ENCODE measurements at places on chromosomes 7 and 10.

DNA sequence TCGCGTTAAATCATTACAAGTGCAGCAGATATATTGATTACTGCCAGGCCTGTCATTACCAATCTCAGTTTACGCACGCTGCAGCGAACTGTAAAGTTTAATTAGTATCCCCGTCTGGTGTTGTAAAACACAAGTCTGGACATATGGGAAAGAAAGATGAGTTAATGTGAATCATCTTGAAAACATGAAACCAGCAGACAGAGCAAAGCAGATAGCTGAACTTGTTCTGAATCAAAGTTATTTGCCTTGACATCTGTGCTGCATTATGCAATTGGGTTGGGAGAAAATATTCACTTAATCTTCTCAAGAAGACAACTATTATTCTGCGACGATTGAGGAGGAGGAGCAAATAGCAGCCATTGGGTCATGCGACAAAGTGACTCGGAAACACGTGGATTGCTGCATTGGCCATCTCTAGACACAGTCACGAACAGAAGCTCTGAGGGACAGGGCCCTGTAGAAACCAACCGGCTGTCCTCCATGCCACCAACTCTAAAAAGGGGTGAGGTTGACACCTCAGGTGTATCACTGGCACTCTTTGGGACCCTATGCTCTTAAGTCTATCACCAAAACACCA, 156.3 kb upstream of the C7orf33 start:
- DNase-seq, result no peak

GRCh38 chr10:96053985-96054384, 10.6 kb downstream of the CCNJ start:
- no peak for DNase-seq

DNA sequence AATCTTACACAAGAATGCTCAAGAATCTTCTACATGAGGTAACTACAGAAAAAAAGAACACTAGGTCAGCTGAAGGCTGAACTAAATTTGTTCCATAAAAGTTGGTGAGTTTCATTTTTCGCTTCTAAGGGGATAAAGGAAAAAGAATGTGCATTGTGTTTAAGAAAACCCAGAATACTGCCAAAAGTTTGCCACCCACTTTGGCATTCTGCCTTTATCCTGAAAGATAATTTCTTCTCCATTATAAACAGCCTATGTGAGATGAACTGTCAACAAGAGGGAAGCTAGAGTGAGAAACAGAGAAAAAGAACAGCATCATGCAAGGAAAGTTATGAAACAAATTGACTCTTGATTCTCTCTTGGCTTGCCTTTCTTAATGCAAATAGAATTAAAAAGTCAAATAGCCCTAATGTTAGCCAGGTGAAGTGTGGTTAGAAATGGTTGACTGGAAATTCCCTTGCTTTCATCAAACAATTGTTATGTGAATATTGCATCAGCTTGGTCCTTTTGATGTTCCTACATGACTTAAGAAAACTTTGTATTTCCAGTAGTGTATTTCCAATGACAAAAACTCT, 25.8 kb downstream of the STEAP1 start:
- no peak for DNase-seq

- no peak for DNase-seq
Observed at GRCh38 chr7:42002654-42003053, 234.4 kb downstream of the GLI3 start.

DNA sequence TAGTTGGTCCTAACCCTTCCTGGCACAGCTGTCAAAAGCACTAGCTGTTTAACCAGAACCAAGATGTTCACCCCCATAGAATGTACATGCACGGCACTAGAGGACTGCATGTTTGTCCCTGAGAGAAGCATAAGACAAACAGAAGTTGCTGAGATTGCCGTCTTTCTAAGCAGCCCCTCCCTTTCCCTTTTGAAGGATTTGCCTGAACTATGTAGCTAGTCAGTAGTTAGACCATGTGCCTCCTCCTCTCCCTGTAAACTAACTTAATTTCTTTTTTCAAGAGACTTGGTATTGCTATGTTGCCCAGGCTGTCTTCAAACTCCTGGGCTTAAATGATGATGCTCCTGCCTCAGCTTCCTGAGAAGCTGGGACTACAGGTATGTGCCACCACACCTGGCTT, 40.7 kb downstream of the TBC1D12 start:
- DNase-seq, result no peak

- DNase-seq, result no peak
Observed at GRCh38 chr7:200704-201103, 8.3 kb downstream of the FAM20C start.

DNA sequence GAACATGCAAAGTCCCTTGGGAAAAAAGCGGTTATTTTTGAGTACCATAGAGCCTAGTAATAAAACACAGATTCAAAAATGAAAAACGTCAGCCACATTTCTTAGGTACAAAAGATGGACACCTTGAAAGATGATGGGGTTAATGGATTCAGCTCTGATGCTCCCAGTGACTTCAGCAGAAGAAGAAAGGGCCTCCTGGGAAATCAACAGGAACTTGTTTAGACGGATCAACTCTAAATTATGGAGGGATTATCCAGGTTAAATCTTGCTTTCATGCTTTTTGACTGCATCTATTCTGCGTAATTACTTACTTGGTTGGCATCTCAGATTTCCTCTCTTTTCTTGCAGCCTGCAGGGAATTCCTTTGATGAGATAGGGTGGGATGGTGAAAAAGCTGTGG, 82.5 kb downstream of the TMEM178B start:
- no peak for DNase-seq

GRCh38 chr10:4181081-4181480, 396.1 kb upstream of the KLF6 start:
- DNase-seq, result no peak

GRCh38 chr7:25084821-25085220, 40.2 kb downstream of the CYCS start:
- DNase-seq, result no peak

DNA sequence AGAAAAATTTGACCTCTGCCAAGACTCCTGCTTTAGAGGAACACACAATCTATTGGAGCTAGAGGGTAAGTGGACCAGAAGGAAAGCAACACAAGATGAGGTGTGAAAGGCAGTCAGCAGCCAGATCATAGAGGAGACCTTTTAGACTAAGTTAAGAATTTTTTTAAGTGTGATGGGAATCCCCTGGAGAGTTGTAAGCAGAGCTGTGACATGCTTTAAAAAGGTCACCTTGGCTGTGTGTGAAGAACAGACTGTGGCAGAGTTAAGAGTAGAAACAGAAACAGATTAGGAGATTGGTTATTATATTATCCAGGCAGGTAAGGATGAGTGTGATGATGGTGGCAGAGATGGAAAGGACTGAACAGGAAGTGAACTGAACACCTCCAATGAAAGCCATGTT, 23.5 kb downstream of the CPEB3 start:
- DNase-seq, result no peak

- no peak for DNase-seq
Observed at GRCh38 chr10:103969436-103969835, 2.5 kb downstream of the SLK start.

DNA sequence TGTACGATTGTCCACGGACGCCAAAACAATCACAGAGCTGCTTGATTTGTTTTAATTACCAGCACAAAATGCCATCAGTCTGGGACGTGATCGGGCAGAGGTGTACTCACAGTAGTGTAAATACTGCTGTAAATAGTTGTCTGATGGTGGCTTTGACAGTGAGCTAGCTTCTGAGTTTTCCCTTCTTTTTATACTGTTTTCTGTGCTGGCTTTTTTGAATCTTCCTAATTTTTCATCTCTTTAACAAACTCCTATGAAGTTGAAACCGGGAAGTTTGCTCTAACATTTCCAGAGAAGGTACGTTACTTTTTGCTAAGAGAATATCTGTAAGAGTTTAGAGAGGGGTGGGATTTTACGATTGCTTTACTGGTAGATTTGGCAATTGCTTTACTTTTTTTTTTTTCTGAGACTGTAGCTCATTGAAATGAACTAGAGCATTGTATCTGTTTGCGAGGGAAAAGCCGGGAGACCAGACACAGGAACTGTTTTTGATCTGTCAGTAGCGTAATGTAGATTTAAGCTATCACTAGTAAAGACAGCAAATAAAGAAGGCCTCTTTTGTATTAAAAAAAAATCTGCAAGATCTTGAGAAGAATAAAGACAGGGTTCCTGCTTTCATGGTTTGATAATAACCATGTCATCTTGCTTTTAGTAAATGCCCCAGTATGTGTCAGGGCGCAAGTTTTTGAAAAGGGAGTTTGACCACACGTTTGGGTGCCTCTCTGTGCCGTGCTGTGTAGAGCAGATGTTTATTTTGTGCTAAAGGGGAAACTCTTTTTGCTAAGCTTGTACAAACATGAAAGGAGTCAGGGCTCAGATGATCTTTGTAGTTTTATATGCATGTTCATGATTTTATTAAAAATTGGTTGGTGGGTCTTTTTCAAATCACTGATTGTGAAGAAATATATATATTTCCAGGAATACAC, 712 bp downstream of the FOXP2 start:
- DNase-seq, result no peak

DNA sequence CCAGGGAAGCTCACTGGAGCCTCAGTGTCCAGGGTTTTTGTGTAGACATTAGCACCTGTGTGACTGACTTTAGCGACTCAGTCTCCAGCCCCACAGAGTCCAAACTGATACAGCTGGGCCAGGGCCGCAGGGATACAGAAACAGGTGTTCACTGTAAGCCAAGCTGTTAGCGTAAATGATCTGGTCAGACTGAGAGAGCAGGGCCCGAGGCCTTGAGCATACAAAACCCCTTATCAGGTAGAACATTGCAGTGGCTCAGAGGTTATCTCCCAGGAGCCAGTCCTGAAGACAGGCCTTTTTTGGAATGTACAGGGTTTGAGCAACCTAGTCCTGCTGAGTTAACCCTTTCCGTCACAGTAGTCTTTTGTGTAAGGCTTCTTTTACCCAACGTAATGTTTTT, 25.0 kb downstream of the LHPP start:
- DNase-seq, result no peak

DNA sequence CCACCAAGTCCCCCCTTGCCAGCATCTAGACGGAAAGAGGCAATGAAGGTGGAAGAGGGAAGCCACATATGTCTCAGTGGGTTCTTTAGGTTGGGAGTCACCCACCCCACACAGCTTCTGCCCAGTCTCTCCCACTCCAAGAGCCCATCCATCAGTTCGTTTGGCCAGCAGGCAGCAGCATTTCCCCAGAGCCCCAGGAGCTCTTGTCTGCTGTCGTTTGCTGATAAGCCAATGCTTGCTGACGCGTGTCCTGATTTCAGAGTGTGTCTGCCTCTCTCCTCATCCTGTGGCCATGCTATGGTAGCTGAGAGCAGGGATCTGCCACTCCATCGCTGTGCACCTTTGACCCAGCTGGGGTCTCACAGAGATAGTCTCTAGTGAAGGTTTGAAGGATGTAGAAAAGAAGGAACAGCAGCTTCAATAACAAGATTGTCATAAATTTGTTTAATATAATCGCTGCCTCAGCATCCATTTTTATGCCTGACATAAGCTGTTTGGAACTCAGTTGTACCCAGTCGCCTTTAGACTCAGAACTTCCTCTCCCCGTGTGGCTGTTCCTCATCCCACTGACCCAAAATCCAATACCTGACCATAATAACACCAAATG, 39.4 kb upstream of the GDF10 start:
- no peak for DNase-seq

- DNase-seq, result no peak
Observed at GRCh38 chr10:70053218-70053840, 683 bp downstream of the MACROH2A2 start.

DNA sequence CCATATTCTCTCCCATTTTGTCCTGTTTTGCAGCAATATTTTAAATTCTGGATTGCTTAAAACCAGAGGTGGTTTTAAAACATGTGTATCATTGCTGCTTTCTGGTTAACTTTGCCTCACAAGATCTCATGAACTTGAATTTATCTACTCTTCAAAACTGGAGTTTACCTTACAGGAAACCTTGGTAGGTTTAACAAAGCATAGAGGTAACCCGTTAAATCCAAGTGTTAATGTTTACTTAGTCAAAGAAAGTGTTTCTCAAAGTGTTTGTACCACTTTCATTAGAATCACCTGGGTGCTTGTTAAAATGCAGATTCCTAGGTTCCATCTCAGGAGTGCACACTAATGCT, 44.0 kb upstream of the VDAC2 start:
- DNase-seq, result no peak
